ENCODE measurements at places on chromosomes 3 and 15. TPM values are rescaled to one million over a fixed set of nuclear protein-coding genes. Genes with fewer than 3 reads are reported as not detected.
A peak's percentile ranks its signal among the peaks of the same experiment; 100 is the strongest.

DNA sequence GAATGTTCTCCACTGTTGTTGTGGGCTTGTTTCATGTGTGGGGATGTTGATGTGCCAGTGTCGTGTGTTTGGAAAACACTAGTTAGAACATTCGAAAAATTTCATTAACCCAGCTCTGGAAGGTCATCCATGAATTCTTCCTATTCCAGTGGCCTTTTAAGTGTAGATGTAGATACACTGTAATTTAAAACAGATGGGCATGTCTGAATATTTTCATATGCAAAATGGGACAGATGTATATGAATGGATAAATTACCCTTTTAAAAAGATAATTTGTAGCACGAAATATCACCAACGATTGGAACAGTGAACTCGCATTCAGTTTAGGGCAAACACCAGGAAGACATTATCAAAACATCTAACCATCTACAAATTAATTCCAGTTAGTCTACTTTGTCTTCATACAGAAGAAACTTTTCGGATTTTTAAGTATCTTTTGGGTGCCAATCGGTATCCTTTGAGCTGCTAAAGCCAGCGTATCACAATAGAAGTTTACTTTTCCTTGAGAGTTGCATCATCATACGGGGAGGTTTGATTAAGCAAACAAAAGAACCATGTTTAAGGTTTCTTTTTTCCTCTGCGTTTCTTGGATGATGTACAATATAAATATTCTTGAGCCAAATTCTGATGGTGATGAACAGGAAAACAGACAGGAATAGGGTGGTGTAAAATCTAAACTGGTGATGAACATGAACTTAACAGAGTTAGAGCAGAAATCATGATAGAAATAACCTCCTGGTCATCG lies 528.1 kb downstream of the FOXP1 start:
- peak; percentile 52 for DNase-seq

DNA sequence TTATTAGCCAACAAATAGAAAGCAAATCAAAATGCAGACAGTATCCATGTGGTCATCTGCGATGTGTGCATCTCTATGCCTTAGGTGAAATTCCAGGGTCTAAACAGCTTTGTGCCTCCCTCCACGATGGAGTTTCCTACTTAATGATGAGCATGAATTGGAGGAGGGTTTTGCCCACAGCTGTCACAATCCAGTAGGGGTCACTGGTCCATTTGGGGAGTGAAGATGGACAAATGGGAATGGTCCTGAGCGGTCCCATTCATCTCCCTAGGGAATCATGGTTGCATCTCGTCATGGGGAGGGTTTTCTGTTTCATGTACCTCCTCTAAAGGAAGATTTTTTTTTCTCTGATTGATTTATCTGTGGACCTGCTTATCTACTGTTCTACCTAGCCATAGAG lies 358.0 kb downstream of the PTPRG start:
- no peak for DNase-seq

DNA sequence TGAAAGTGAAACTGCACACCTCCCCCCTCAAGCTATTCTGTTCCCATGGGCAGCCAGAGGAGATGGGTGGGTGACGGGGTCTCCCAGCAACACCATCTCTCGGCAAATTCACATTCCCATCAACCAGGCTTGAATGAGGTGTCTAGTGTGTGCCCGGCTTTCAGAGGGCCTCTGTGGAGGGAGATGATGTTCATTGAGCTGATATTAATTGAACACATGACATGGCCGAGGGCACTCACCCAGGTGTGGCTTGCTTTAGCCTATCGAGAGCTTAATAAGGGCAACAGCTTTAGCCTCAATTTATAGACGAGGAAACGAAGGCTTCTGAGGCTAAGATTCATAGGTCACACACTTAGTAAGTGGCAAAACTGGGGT lies 288.0 kb downstream of the UACA start:
- DNase-seq, result no peak

- DNase-seq, result no peak
These were observed 40.0 kb upstream of the SLC6A1 start for GRCh38 chr3:10952525-10952924.

DNA sequence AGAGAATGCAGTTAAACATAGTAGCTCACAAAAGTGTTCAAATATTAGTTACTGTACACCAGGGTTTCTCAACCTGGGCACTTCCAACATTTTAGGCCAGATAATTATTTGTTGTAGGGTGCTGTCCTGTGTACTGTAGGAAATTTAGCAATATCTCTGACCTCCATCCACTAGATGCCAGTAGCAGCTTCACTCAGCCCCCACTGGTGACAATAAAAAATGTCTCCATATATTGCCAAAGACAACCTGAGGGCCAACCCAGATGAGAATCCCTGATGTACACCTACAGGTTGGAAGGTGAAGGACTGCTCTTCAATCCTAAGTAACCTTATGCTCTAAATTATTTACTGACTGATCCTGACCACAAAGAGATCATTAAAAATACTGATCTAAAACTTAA lies 32.5 kb downstream of the DCUN1D1 start:
- peak; percentile 34 for DNase-seq

DNA sequence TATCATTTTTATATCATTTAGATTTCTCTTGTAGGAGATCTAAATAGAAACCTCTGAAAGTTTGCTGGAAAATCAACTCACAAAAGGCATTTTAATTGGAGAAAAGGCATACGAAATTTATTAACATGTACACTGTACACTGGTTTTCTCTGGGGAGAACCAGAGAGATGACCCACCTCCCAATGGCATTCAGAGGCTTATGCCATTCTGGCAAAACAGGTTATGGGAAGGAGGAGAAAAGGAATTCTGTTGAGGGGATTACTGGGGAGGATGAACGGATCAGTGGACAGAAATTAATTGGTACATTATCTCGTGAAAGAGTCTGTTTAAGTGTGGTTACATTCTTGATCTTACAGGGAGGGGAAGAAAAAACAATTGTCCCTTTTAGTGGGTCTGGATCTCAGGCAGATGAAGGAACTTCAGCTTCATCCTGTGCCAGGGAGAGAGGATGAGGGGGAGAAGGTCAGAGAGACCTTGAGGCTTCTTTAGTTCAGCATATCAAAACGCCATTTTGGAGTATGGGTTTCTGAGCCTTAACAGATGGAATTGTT lies 16.5 kb downstream of the RAB11A start:
- no peak for DNase-seq

DNA sequence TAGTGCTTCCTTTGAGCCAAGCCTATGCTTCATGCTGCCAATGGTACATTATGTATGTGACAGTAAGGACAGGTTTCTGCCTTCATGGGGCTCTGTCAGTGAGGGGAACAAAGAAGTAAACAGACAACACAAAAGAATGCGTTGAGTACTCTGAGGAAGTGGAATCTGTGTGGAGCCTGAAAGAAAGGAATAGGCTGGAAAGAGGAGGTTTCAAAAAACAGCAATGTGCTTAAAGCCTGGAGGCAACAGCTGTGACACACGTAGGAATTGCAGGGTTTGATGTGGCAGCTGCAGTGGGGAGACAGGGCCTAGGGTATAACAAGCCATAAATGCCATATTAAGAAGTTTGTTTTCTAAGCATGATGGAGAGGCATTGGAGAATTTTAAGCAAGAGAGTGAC lies 316.7 kb downstream of the CLSTN2 start:
- no peak for DNase-seq

DNA sequence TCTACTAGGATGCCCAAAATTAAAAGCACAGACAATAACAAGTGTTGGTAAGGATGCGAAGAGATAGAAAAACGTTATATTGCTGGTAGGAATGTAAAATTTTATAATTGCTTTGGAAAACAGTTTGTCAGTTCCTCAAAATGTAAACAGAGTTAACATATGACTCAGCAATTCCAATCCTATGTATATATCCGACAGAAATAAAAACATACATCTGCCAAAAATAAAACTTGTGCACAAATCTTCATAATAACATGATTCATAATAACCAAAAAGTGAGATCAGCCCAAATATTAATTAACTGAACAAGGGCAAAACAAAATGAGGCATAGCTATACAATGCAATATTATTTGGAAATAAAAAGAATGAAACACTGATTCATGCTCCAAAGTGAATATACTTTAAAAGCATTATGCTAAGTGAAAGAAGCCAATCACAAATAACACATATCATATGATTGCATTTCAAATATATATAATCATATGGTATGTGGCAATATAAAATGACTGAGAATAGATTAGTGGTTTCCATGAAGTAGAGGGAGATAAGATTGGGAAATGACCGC lies 609.3 kb downstream of the IGSF11 start:
- DNase-seq, result no peak

DNA sequence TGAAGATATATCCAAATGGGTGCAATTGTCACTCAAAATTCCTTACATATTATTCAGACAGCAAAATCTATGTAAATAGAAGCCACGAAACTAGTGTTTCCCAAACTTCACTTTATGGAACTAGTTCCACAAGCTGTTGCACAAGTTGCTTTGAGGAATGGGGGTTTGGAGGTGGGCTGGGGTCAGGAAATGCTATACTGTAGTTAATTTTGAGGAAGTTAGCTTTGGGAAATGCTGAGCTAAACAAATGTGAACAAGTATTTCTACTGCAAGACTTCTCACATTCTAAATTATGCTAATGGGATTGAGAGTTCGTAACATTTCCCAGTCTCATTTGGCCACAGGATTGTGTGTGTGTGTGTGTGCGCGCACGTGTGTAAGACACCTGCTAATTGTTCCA lies 28.7 kb upstream of the SAMMSON start:
- no peak for DNase-seq

DNA sequence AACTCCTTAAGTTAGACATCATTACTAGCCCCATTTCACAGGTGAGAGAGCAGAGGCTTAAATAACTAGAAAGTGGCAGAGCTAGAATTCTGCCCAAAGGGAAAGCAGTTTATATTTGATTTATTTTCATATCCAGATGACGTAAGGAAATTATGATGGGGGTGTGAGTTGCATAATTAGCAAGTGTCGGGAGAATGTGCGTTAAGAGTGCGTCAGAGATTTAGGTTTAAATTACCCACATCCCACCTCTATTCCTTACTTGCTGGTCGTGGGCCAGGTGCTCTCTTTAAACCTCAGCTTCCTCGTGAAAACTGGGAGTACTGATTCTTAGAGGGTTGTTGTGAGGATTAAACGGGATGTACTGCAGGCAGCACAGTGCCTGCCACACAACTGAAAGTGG lies 32.3 kb downstream of the FSTL1 start:
- no peak for DNase-seq

DNA sequence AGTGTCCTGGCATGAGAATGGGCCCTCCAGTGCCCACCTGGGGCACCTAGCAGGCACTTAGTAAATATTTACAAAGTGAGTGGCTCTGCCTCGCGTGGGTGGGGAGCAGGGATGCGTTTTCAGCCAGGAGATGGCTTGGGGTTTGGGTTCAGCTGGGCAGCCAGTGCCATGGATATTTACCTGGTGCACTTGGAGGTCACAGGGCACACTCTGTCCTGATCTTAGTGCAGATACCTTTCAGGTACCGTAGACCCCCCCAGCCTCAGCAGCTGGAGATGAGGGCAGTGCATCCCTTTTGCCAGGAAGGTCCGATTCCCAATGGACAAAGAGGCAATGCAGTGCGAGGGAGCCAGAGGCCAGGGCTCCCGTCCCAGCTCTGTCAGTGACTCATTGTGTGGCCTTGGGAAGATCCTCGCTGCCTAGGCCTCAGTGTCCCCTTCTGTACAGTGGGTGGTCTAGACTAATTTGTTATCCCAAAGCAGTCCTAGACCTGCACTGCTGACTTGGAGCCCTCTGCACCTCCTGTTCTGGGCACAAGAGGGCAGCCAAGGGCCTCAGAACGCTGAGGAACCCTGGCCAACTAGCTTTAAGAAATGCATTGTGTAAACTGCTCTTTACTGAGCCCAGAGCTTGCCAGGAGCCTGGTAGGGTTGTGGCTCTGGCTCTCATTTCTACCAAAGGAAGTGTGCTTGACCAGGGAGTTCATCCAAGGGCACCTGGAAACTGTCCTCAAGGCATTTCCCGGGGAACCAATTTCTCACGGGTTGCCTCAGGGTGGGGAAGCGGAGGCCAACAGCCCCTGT lies 16.0 kb downstream of the HDAC11 start:
- DNase-seq, result peak; percentile 61

DNA sequence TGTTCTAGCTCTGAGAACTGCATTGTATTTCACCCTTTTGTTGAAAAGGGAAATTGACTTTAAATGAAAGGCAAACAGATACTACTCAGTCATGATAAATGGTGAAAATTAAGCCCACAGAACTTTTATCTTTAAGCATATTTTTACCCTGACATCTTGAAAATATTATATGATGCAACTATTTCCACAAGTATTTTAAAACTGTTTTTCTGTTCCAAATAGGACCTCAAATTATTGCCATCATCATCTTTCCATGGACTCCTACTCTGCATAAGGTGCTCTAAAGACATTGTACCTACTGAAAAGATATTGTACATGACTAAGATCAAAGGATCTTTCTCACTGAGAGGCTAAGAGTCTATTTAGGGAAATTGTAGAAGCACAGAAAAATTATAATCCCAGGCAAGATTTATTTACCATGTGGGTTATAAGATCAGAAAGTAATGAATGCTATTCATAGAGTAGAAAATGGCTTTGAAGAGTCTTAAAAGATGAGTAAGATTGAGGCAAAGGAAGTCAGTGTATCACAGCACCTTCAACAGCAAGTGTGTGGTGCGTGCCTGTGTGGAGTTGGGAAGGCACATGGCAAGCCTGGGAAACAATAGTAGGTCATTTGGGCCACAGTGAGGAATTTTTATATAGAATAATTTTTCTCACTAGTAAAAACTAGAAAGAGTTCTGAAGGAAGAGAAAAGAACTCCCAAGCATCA lies 68.8 kb downstream of the VGLL3 start:
- peak; percentile 2 for DNase-seq

DNA sequence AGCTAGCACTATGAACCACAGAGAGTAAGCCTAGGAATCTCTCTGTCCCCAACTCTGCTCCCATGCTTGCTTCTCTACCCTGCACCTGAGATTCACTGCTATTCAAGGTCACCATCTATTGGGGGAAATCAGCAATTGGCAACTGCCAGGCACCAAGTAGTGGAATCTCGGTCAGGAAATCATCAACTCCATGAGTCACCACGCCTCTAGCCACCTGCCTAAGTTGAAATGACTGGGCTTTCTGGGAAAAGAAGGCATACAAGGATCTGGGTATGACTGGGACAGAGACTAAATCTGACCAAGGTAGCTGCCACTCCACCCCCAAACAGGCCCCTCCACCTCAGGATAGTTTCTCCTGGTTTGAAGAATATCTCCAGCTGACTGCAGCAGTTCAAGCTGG lies 464.1 kb upstream of the CBLB start:
- DNase-seq, result peak; percentile 91

GRCh38 chr15:100570275-100570674 lies 31.7 kb downstream of the LINS1 start:
- DNase-seq, result no peak

CCK gene
- not detected for total RNA-seq

MASP1 gene
- not detected for total RNA-seq

LRRC31 gene
- not detected for total RNA-seq

NOX5 gene
- total RNA-seq, result 1.1 TPM

SLC28A2 gene
- total RNA-seq, result 0.08 TPM

SCG5 gene
- total RNA-seq, result 36.1 TPM

ZCWPW2 gene
- not detected for total RNA-seq

CNTN3 gene
- 3.0 TPM for total RNA-seq

EFCAB12 gene
- total RNA-seq, result not detected

GOLGA8S gene
- not detected for total RNA-seq

CDHR4 gene
- not detected for total RNA-seq

All from HT1080 (cell line).